Stimulated activated CD8-positive, alpha-beta memory T cell treated with anti-CD3 and anti-CD28 coated beads, Interleukin-15, amount 100 ng/mL, for 4 hours (primary cell): ENCODE measurements at places on chromosomes 1 and 21.

DNA sequence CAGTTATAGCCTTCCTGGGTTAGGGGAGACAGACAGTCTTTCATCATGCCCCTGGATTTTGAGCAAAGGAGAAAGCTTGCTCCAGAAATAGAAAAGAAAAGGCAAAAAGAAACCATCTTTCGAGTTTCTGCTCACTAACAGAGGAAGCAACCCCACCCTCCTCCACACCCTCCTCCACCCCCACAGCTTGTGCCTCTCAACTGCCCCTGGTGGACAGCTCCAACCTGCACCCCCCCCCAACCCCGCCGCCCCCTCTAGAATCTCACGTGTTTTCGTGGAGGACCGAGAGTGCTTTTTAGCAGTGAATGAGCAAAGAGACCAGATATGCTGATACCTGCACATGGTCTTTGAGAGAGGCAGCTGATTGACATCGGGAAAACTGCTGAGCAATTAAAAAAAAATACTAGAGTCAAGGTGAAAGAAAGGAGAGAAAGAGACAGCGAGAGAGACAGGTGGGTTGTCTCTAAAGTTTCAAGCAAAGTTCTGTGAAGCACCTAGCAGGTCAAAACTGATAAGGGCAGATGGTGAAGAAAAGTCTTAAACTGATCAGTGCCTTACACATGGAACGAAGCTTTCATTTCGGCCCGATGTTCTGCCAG, 358.3 kb downstream of the KIF26B start:
- DNase-seq = no peak

DNA sequence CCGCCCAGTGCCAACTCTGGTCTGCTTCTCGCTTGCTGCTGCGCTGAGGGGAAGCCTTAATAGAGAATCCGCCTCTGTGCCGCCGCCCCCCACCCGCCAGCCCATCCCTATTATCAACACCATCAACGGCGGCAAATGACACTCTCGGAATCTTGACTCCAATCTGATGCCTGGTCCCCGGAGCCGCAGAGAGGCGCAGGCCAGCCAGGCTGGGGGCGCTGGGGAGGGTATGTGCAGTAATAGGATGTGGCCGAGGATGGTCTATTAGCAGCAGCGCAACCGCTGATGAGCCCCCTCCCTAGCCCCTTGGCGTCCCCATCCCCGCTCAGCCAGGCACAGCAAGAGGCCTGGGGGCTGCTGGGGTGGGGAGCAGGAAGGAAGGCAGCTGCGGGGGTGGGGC, 15.1 kb upstream of the DMBX1 start:
- no peak for DNase-seq

GRCh38 chr1:85628791-85629531, 48.4 kb downstream of the CCN1 start:
- no peak for DNase-seq

DNA sequence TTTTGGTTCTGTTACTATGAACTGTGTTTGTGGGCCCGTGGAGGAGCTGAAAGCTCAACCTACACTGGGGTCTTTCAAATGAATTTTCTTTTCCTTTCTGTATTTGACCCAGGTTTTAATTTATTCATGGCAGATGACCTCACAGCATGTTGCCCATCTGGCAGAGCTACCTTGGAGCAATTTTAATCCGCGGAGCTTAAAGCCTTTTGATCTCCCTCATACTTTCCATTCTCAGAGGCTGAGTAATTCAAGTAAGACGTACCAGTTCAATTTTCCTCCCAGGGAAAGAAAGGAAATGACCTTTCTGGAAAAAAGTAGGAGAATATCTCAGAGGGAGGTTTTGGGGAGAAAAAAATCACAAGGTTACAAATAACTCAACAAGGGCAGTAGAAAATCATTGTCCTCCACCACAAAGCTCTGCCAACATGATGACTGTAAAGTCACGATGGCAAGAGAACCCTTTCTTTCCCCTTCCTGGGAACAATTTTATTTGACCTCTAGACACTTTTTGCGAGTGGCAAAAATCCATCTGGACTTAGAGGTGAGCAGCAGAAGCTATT, 21.6 kb upstream of the PCP4 start:
- DNase-seq = no peak

DNA sequence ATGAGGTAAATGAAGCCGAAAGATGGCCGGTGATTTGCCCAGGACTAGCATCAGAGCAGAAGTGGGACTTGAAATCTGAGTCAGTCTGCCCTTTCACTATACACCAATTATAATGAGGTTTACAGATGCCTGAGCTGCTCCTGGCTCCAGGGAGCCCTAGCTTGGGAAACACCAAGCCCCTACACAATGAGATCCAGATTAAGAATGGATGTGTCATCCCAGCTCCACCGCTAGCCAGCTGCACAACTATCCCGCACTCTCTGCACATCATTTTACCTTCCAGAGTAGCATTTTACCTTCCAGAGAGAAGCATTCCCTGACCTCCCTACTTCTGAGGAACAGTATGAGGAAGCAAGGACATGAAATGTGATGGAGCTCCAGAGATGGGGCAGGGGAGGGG, 27.0 kb downstream of the SERTAD4 start:
- no peak for DNase-seq

GRCh38 chr1:92504291-92505014, 17.7 kb upstream of the GFI1 start:
- no peak for DNase-seq

- no peak for DNase-seq
Measured at GRCh38 chr21:39952265-39952664, 85.0 kb downstream of the PCP4 start.

- DNase-seq = no peak
Measured at GRCh38 chr1:183508694-183509093, 36.4 kb downstream of the SMG7 start.

- DNase-seq = no peak
Measured at GRCh38 chr1:197200272-197200899, 53.9 kb upstream of the ASPM start.

DNA sequence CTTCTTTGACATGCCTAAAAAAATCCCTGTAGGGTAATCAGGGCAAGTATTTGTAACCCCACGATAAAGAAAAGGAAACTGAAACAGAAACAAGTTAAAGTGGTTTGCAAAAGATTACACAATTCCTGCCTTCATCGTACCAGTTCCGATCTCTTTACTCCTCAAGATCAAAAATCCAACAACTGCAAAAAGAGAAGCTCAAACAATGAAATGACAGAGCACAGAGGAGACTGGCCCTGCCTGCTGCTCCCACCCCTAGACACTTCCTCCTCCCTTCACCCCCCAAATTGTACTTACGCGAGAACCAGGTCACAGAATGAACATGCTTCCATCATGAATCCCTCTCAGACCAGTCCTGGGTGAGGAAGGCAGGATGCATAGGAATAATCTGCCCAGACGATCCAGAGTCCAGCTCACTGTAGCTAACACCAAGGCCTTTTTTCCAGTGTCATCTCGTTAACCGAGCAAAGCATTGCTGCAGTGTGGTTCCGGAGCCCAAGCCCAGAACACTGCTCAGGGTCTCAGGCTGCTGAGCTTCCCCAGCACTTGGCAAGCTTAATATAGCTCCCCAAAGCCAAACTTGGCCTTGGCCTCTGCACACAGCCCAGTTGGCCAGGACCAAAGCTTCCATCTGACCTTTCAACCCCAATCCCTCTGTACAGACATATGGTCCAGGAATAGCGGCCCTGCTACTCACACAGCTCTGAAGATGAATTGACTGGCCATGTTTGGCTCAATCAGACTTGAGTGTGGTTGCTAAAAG, 20.3 kb downstream of the RXRG start:
- DNase-seq = no peak

GRCh38 chr1:145979746-145980456, 15.4 kb downstream of the POLR3GL start:
- DNase-seq = no peak

GRCh38 chr1:29145739-29146437, 22.2 kb upstream of the TMEM200B start:
- no peak for DNase-seq
